EH (cell line): ENCODE measurements at places on chromosomes 16 and 17.

GRCh38 chr17:82110298-82110697 lies 12.3 kb upstream of the FASN start:
- no peak for DNase-seq

DNA sequence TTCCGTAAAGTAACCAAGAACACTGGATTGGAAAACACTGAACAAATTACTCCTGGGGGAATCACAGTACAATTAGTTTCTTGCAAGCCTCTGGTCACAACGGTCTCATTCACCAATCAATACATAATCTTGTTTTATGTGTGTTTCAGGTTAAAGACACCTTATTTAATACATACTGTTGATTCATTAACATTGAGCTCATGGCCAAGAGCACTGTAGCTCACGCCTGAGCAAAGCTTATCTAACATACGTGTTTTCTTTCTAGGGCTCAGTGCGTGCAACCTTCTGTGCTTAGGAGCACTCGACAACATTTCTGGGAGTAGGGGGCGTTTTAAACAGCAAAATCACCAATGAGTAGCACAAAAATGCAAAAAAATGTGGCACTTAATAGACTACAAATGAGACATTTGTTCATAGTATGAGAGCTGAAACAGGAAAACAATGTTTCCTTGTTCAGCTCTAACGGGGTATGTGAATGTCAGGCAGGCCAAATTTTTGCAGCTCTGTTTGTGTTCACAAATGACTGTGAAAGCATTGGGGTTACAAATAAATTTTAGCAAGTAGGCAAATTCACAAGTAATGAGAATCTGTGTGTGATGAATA lies 206.2 kb downstream of the CNTNAP4 start:
- DNase-seq, result no peak

GRCh38 chr17:81241648-81242420 lies 2.7 kb downstream of the NDUFAF8 start:
- DNase-seq, result peak; percentile 44

- no peak for DNase-seq
Observed at GRCh38 chr17:46848534-46848933, 2.8 kb upstream of the WNT9B start.

DNA sequence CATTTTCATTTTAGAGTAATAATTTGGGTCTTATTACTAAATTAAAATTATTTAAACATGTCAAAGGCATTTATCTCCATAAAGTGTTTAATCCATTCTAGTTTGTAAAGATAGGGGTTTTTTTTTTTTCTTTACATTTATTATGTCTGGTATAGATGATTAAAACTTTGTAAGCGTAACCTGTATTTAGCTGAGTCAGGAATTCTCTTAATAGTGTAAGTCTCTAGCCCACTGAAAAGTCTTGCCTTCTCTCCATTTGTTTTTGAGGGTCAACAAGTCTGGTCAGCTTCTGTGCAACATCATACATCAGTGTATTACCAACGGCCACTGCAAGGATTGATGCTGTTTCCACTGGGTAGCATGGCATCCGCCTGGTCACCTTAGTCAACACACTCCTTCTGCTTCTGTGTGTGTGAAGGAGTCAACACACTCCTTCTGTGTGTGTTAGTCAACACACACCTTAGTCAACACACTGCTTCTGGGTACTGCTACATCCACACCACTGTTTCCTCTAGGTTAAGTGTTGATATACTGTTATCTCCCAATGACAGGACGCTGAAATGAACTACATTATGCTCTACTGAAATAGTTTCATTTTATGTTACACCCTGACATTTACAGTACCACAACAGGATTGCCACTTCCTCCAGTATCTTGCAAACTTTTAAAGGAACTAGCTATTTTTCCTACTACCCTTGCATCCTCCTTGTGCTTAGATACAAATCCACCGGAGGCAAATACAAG lies 37.3 kb upstream of the VWA3A start:
- no peak for DNase-seq

GRCh38 chr16:54519161-54519695 lies 232.6 kb upstream of the IRX3 start:
- peak; percentile 32 for DNase-seq

GRCh38 chr17:3961564-3962047 lies 2.6 kb downstream of the ATP2A3 start:
- no peak for DNase-seq

DNA sequence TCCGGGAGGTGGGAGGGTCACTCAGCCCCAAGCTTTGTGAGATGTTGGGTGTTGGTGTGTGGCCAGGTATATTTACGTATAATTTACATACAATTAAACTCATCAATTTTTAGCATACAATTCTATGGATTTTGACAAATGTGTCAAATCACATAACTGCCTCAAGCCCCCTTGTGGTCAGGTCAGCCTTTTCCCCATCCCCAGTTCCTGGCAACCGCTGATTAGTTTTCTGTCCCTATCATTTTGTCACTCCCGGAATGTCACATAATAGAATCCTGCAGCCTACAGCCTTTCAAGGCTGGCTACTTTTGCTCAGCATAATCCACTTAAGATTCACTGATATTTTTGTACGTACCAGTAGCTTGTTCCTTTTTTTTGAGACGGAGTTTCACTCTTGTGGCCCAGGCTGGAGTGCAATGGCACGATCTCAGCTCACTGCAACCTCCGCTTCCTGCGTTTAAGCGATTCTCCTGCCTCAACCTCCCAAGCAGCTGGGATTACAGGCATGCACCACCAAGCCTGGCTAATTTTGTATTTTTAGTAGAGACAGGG lies 19.3 kb upstream of the RAI1 start:
- no peak for DNase-seq

DNA sequence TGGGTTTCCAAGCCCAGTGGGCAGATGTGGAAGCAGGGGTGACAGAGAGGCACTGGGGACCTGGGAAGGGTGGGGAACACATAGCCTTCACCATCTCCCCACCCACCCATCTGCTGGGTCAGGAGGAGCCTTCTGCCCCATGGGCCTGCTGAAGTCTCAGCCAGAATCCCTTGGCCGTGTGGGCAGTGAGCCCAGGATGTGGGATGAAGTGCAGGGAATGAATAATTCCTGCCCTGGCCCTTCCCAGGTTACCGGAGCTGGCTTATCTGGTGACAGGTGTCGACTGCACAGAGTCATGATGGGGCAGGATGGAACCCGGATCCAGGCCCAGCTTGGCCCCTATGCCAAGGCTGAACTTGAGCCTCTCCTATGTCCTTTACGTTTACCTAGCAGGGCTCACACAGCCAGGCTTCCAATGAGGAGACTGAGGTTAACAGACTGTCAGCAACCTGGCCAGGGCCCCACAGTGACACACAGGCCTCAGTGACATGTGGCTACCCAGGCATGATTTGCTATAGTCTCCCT lies 17.5 kb downstream of the ATP2A3 start:
- no peak for DNase-seq
